ENCODE measurements at places on chromosomes 3 and 15.

DNA sequence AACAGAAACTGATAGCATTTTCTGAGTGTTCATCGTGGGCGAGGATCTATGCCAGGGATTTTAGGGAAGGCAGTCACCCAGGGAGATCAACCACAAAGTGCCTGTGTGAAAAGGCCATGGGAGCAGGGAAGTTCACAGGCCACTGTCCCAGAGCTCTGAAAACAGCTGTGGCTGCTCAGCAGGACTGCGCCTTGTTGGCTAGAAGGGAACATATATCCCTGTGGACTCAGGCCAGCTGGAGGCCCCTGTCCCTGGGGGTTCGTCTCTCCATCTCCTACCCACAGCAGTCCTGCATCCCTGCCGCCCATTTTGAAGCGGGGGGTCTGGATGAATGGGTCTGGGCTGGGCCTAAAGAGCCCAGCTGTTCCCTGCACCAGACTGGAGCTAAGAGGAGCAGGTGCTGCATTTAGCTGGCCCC, 27.8 kb downstream of the PPCDC start:
- no peak for DNase-seq

- no peak for DNase-seq
Measured at GRCh38 chr15:94620632-94621031, 389.3 kb downstream of the MCTP2 start.

DNA sequence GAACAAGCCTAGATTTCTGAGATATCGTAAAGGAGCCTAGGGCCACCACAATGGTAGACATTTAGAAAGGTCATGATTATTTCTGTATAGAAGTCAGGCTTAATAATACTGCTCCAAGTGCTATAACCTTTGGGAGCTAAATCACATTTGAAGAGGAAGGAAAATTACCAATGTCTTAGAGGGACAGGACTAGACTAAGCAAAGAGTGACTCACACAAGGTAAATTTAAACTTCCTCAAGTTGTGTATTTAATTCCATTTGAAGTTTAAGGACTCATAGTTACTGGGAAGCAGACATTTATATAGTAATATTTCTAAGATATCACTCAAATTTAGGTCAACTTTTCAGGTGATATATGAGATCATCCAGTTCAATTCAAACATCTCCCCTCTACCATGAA, 227.6 kb upstream of the MME start:
- no peak for DNase-seq

DNA sequence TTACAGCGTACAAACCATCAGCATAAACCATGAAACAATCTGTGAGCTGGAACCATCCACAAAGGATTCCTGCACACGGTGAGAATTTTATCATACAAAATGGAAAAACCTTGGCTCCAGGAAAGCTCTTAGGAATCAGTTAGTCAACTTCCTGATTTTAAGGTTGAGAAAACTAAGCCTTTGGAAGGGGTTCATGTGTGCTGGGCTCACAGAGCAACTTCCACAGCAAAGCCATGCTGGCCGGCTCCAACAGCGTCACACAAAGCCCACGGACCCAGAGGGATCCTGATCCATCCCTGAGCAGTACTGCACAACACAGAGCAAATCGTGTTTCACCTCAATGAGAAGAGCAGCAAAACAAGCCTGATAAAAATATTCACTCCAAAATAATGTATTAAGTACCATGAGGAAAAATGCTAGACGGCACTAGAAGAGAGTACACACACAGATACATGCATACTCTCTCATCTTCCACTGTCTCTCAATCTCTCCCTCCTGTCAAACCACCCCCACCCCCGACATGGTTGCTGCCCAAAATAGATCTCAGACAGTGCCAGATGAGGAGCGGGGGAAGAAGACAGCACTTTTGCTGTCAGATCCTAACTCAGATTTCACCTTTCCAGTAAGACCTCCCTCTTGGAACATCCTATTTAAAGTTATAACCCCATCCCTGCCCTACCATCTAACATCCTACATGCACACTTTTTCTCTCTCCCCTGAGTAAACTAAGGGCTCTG, 58.6 kb downstream of the MB21D2 start:
- DNase-seq, result no peak

DNA sequence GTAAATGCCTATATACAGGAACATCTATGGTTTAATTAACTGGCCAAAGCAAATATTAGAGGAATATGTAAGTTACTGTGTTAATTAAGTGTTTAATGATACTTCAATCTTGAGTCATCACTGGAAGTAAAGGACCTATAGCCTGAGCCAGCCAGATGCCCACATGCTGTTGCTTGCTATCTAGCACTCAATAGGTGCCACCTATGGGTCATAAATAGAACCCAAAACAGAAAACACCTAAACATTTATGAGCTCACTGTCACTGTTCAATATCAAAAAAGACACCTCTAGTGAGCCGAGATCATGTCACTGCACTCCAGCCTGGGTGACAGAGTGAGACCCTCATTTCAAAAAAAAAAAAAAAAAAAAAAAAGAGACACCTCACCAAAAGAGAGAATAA, 48.4 kb upstream of the IP6K2 start:
- DNase-seq, result no peak

DNA sequence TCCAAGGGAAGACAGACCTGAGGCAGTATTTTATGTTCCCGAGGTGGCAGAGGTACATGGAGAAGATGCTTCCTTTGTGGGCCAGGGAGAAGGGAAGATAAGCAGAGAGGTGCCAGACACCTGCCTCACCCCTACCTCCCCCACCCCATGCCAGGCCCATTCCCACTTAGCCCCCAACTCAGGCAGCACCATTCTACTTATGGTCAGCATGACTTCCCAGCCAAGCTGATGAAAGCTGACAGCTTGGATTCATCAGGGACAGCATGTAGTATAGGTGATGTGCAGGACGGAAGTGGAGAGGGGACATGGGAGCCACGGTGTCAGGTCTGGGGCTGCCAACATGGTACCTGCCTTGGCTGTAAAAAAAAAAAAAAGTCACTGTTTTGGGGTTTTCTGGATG, 57.5 kb upstream of the CSPG4 start:
- DNase-seq, result no peak

GRCh38 chr3:104612218-104612617, 754.5 kb upstream of the ALCAM start:
- DNase-seq, result no peak

GRCh38 chr3:195806211-195806915, 5.4 kb downstream of the MUC4 start:
- DNase-seq, result no peak

- no peak for DNase-seq
Measured at GRCh38 chr3:132641837-132642538, 17.6 kb downstream of the ACAD11 start.

GRCh38 chr3:162302983-162303624, 806.5 kb downstream of the OTOL1 start:
- DNase-seq, result no peak

DNA sequence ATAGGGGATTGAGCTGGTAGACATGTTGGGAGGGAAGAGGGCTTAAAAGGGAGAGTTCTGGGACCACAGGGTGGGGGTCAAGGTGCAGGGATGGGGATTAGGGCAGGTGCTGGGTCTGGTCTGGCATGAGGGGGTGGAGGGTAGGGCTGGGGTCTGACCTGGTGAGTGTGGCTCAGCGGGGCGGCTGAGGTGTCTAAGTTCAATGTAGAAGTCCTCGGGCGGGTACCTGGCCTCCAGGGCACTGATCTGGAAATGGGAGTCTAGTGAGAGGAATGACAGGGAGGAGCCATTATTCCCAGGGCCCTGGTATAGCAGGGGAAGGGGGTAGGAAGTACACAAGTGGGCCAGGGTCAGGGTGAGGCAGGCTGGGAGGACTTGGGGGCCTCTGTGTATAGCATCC, 39.6 kb downstream of the RAB11A start:
- no peak for DNase-seq

- DNase-seq, result no peak
Measured at GRCh38 chr15:61095804-61096506, 133.1 kb downstream of the RORA start.

- no peak for DNase-seq
Measured at GRCh38 chr3:126153695-126154360, 26.6 kb downstream of the ALDH1L1 start.

DNA sequence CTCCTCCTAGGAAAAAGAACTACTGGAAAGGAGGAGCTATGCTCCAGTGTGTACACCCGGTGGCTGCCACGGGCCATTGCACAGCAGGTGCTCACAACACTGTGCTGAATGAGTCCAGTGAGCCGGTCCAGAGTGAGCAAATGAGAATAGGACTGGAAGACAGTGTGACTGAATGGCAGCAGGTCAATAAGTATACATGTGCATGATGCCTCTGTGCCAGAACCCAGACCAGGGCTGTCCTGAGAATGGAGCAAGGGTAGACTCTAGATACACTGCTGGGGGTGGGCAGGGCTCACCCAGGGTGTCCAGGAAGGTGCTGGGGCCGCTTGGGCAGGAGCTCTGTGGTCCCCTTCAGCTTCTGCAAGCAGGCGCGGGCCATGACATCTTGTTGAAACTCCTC, 8.3 kb downstream of the POLG start:
- DNase-seq, result no peak

- DNase-seq, result no peak
Measured at GRCh38 chr3:197224034-197224444, 74.4 kb downstream of the DLG1 start.

GRCh38 chr3:158486200-158486599, 84.8 kb upstream of the MLF1 start:
- no peak for DNase-seq

DNA sequence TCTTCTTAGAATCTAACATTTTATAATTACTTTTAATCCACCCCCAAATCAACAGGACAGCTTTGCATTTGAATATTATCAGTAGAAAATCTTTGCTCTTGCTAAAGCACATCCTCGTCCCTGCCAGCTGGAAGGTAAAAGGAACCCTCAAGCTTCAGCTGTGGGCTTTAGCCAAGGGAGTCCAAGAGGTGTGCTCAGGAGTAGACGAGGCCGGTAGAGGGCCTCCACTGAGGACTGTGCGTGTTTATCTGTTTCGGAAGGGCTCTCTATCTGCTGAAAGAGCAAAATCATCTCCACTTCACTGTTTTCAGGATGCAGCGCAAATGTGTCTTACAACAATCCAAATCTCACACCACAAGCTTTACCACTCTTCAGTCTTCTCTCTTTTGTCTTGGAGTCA, 257.4 kb upstream of the IL12A start:
- DNase-seq, result no peak

DNA sequence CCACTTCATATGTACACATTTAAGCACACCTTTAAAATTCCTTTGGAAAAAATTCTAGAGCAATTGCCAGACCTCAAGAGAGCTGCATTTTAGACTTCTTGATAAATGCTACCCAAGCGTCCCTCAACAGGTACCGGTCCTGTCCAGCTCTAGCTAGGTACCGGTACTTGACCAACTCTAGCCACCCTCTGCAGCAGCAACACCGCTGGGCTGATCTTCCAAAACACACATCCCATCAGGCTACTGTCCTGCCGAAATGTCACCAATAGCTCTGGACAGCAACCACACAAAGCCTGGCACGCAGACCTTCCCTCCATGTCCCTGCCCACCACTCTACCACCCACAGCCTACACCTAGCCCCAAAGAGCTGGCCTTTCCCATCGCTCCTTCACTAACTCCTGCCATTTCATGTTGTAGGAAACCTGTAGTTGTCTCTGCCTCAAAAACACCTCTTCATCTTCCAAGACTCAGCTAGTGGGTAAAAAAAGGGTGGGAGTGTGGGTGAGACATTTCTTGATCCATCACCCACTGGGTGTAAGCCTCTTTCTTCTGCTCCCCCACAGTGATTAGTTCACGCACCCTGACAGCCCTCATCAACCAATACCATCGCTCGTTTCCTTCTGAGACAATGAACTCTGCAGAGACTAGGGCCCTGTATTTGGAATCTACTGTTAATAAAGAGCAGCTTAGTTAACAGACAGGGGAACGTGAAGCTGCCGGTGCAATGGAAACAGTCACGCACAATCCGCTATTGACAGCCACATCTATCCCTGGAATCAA, 6.8 kb downstream of the CHSY1 start:
- no peak for DNase-seq

DNA sequence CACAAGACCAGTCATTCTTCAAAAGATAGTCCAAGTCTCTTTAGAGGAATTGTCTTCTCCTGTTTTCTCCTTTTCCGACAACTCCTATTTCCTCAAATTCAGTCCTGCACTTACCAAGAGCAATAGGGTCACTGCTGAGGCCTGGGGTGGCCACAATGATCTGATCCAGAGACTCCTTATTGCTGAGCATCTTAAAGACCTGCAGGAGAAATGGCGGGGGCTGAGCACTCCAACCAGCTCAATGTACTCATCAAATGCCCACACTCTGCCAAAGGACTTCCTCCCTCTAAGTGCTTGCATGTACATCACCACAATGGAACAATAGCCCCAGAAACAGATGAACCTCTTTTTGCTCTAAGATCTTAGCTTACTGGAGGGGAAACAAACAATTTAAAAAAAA, 9.6 kb downstream of the UBL7 start:
- no peak for DNase-seq

Measured in GDM1 (cell line).